Inflammatory macrophage treated with lipopolysaccharide for 4 hours (primary cell): ENCODE measurements at places on chromosomes 5 and 9.

GRCh38 chr9:15377625-15378540 is 44.8 kb upstream of the SNAPC3 start:
- DNase-seq, result no peak

DNA sequence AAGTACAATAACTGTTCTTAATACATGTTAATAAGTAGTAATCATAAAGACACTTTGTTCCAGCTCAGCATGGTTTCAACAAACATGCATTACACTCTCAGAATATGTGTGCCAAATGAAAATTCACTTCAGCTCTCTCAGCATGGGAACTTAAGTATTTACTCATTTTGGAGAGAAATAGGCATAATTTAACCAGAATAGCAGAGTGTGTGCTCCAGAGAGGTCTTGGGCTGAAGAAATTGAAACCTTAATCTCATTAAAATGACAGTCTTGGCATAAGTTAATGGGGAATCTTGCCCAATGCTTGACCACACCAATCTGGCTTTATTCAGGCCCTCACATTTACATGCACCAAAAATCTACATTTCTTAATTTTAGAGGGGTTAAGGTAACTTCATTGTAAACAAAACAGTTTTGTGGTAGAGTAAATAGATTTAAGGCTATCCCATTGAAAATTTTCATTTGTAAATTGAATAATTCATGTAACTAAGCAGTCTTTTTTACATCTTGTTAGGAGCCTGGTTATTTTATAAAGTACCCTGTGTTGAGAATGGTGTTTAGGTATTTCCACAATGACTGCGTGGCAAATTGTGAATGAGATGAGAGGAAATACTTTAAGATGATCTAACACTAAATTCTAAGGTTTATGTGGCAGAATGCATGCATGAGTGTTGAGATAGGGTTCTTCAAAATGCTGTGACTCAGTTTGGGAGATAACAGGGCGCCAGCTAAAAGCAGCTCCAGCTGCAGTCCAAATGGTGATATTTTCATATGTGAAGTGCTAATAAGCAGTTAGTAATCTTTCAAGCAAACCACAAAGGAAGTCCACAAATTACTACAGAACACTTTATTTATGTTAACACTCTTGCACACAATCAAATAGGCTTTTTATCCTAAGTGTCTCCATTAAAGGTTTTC is 11.3 kb upstream of the LOX start:
- DNase-seq, result no peak

GRCh38 chr5:40841068-40841805 is at the start of gene CARD6:
TSS of gene CARD6 (plus strand) at chr5:40841367. CDS start at chr5:40841383, 16 bp downstream.
- DNase-seq, result peak; percentile 82

- DNase-seq, result peak; percentile 32
These were observed 599 bp downstream of the MLLT3 start for GRCh38 chr9:20621471-20622329.

GRCh38 chr9:23665635-23666034 is 160.4 kb downstream of the ELAVL2 start:
- DNase-seq, result no peak

- no peak for DNase-seq
These were observed 44.7 kb downstream of the RNF130 start for GRCh38 chr5:180026734-180027458.
